Mesothelial cell of epicardium (in vitro differentiated cells): ENCODE measurements at places on chromosomes 2 and 18. TPM values are rescaled to one million over a fixed set of nuclear protein-coding genes. Genes with fewer than 3 reads are reported as not detected.

RPRD1A gene
- total RNA-seq, result 66.0 to 68.2 TPM (median 67.0 TPM) in 3 replicates

HRH4 gene
- 0.07 TPM in 1 of 3 replicates, not detected in the others for total RNA-seq

- peaks cover 2% of the 10 kb centered on the region for H3K36me3 ChIP-seq
- no peak overlapping the region for H3K4me3 ChIP-seq
- DNase-seq, result no peak
- no peaks in the 10 kb centered on the region for H3K27me3 ChIP-seq
- H3K27ac ChIP-seq, result no peak overlapping the region
Measured at GRCh38 chr2:28273751-28274150, 118.9 kb upstream of the FOSL2 start.

DNA sequence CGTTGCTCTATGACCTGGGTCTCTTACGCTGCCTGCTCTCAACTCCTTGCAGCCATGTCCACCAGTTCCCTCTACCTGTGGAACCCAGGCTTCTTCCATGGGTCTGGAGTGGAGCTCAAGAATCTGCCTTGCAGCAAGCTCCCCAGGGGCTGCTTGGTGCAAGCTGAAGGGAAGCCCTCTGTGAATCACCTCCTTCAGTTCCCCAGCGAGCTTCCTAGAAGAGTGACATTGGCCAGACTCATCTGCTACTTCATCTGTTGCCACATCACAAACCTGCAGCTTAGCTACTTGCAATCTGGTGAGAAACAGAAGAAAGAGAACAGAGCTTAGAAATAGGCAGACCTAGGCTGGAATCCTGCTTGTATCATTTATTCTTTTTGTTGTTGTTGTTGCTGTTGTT is 9.8 kb upstream of the EFR3B start:
- H3K27ac ChIP-seq, result no peak overlapping the region
- H3K4me3 ChIP-seq, result no peak overlapping the region
- no peak for DNase-seq
- no peaks in the 10 kb centered on the region for H3K36me3 ChIP-seq

DNA sequence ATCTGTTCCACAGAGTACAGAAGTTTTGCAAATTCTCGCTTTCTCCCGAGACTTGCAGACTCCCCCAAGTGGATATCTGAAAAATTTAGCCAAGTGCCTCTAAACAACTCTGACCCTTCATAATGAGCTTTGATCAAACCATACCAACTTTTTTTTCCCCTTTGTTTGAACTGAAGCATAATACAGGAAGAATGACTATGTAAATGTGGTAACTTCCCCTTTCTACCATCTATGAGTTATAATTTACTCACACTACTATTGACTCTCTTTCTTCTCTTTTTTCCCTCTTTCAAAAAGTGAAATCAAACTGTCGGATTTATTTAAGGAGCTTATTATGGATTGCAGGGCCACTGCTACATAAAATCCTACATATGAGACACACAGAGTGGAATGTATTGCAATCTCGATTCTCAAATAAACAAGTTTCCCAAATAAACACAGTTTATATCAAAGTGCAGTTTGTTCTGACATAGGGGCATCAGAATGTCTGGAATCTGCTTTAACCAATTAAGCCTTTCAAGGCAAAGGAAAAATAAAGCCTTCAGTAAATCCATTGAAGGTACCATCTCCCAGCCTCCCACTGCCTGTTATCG is 1.4 kb upstream of the ZNF804A start:
- peak overlapping the region; percentile 81 for H3K4me3 ChIP-seq
- no peak for DNase-seq
- H3K27ac ChIP-seq, result peak overlapping the region; percentile 88
- peaks cover 27% of the 10 kb centered on the region for H3K4me1 ChIP-seq
- H3K36me3 ChIP-seq, result no peaks in the 10 kb centered on the region

DNA sequence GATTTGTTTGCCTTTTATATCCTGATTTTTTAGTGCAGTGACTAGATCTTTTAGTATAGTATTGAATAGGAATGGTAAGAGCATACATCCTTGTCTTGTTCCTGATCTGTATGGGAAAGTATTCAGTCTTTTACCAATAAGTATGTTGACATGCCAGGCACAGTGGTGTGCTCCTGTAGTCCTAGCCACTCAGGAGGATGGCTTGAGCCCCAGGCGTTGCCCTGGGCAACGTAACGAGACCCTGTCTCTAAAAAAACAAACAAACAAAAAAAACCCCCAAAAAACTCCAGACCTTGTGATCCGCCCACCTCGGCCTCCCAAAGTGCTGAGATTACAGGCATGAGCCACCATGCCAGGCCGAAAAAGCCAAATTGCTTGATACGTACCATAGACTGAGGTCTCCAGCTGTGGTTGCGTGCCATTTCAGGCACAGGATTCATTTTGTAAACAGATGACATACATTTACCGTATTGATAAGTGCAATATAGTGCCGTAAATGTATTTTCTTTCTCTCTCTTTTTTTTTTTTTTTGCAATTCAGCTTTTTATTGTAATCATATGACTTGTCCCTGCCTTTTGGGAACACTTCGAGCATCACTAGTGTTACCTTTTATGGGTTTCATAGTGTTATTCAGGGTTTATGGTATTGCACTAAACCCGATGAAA is 18.5 kb downstream of the BIRC6 start:
- no peak overlapping the region for H3K4me3 ChIP-seq
- peaks cover 15% of the 10 kb centered on the region for H3K36me3 ChIP-seq
- DNase-seq, result no peak
- H3K4me1 ChIP-seq, result peaks cover 3% of the 10 kb centered on the region
- no peaks in the 10 kb centered on the region for H3K27me3 ChIP-seq

DNA sequence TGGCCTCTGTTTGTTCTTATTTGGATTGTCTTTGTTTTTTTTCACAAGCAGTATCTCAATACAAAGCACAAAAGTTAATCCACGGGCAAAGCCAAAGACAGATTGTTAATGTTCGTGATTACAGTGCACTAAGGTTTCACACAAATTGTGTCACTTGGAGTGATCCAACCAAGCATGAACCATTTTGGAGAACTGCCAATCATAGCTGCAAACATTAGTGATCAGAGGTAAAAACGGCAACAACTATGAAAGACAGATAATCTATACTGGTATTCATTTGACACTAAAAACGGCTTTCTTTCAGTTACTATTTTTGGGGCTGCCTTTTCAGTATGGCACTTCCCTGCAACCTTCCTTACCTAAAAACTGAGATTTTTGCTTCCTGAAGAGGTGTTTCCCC is 213.1 kb upstream of the GULP1 start:
- no peak for DNase-seq
- no peak overlapping the region for H3K27ac ChIP-seq
- H3K4me3 ChIP-seq, result no peak overlapping the region
- no peaks in the 10 kb centered on the region for H3K4me1 ChIP-seq
- H3K27me3 ChIP-seq, result no peaks in the 10 kb centered on the region

GRCh38 chr2:128573531-128573930 is 254.9 kb upstream of the HS6ST1 start:
- DNase-seq, result no peak
- no peak overlapping the region for H3K27ac ChIP-seq
- H3K36me3 ChIP-seq, result no peaks in the 10 kb centered on the region
- no peak overlapping the region for H3K4me3 ChIP-seq

SPHKAP gene
- total RNA-seq, result not detected in 3 replicates

DNA sequence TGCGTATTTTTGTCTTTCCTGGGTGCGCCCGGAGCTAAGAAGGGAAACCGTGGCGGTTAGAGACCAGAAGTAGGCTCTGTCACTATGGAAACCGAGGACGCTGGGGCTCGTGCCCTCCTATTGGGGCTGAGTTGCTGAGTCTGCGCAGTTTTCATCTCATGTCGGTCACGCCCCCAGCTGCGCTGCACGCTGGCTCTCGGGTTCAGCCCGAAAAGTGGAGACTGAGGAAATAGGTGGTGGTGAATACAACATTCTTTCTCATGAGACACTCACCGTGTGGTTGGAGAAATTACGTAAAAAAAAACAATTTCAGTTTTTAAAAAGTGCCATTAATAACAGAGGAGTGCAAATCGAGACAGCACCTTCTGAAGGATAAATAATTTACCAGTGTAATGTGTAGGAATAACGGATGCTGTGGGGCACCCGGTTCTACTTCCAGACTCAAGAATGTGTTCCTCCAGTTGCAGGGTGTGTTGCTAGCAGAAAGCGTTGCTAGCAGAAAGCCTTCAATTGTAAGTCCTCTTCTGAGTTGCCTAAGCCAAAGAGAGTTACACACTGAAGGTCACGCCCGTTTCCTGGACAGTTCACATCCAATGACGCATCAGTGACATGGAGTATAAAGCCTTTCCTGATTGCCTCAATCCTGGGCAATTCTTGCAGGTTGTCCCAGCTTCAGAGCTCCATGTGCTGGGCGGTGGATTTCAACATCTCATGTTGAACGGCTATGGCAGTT is 20.4 kb upstream of the CXXC1 start:
- no peaks in the 10 kb centered on the region for H3K36me3 ChIP-seq
- H3K27me3 ChIP-seq, result peaks cover 8% of the 10 kb centered on the region
- DNase-seq, result peak; percentile 78
- no peak overlapping the region for H3K27ac ChIP-seq

DNA sequence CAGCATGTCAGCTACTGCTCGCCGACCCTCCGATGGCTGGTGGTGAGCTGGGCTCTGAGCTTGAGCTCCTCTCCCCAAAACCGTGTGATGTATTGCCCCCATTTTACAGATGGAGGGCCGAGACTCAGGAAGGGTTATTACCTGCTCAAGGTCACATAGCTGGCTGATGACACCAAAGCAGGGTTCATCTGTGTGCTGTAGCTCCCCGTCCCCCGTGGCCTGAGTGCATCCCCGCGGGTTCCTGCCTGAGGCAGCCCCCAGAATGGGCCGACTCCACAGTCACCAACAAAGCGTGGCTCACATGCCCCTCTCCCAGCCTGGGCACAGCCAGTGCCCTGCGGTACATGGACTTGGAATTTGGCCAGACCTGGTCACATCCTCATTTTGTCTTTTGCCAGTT is 198.6 kb downstream of the TFCP2L1 start:
- H3K4me3 ChIP-seq, result no peak overlapping the region
- DNase-seq, result no peak
- H3K27ac ChIP-seq, result no peak overlapping the region
- peaks cover 17% of the 10 kb centered on the region for H3K27me3 ChIP-seq
- H3K36me3 ChIP-seq, result no peaks in the 10 kb centered on the region

GRCh38 chr2:113962692-113963480 is 73.0 kb downstream of the ACTR3 start:
- no peak for DNase-seq
- no peaks in the 10 kb centered on the region for H3K27me3 ChIP-seq
- no peak overlapping the region for H3K4me3 ChIP-seq
- H3K36me3 ChIP-seq, result peaks cover 2% of the 10 kb centered on the region
- H3K27ac ChIP-seq, result no peak overlapping the region
- peaks cover 11% of the 10 kb centered on the region for H3K4me1 ChIP-seq

- no peak for DNase-seq
- no peak overlapping the region for H3K27ac ChIP-seq
- H3K4me1 ChIP-seq, result no peaks in the 10 kb centered on the region
- H3K4me3 ChIP-seq, result no peak overlapping the region
- H3K36me3 ChIP-seq, result peaks cover 30% of the 10 kb centered on the region
- H3K27me3 ChIP-seq, result no peaks in the 10 kb centered on the region
Measured at GRCh38 chr2:171747371-171747770, 60.1 kb downstream of the DYNC1I2 start.

GRCh38 chr2:188975497-188976102 is 1.4 kb downstream of the COL3A1 start:
- peak overlapping the region; percentile 98 for H3K27ac ChIP-seq
- H3K36me3 ChIP-seq, result peaks cover 6% of the 10 kb centered on the region
- H3K27me3 ChIP-seq, result no peaks in the 10 kb centered on the region
- peaks cover 47% of the 10 kb centered on the region for H3K4me1 ChIP-seq

MALL gene
- total RNA-seq, result 4.8 to 5.4 TPM (median 4.9 TPM) in 3 replicates

DNA sequence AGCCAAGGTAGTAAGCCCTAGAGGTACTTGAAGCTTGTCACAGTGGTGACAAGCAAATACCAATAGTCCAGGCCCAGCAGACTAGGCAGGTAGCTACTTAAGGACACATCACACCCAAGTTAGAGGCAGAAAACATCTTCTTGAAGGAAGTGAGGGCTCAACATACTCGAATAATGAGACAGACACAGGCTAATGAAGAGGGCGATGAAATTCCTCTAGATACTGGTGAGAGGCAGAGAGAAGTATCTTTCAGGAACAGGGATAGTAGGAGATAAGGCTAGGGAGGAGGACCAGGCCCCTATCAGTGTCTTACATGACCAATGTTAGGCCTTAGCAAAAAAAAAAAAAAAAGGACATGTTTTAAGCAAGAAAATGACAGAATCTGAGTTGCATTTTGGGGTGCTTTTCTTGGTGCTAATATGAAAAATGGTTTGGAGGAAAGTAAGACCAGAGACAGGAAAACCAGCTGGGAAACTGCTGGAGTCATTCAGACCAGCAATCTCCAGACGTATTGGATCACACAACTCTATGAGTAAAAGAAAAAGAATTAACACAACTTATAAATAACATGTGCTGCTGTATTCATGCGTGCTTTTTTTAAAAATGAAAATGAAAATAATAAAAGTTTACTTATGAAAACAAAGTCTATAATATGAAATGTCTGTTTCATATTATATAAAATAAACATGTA is 37.7 kb downstream of the COBLL1 start:
- peaks cover 3% of the 10 kb centered on the region for H3K36me3 ChIP-seq
- peaks cover 32% of the 10 kb centered on the region for H3K4me1 ChIP-seq
- H3K27ac ChIP-seq, result peak overlapping the region; percentile 78
- no peaks in the 10 kb centered on the region for H3K27me3 ChIP-seq
- no peak overlapping the region for H3K4me3 ChIP-seq

SULT1C2 gene
- total RNA-seq, result 0.05 to 0.13 TPM in 2 of 3 replicates, not detected in the other

GRCh38 chr2:207151048-207151447 is 14.7 kb downstream of the KLF7 start:
- no peak for DNase-seq
- no peak overlapping the region for H3K27ac ChIP-seq
- no peaks in the 10 kb centered on the region for H3K36me3 ChIP-seq
- no peak overlapping the region for H3K4me3 ChIP-seq

- H3K4me3 ChIP-seq, result no peak overlapping the region
- DNase-seq, result no peak
- H3K27ac ChIP-seq, result no peak overlapping the region
- no peaks in the 10 kb centered on the region for H3K27me3 ChIP-seq
Measured at GRCh38 chr18:58635891-58636290, 7.0 kb upstream of the ALPK2 start.

DNA sequence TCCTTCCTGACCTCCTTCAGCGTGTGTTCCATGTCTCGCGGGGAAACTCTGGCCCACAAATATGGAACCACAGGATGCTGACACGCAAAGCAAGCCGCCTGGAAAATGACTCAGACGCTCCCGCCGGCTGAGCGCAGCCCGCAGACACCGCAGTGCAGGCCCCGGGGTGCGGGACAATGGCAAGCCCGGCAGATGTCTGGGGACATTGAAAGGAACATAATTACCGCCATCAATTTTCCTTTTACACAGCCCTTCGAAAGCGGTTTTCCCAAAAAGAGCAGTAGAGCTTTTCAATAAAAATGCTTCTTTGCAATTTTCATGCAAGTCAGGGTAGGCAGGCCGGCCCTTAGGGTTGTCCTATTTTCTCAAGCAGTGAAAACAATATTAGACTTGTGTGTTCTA is 159.2 kb upstream of the SH3BP4 start:
- no peak overlapping the region for H3K27ac ChIP-seq
- no peaks in the 10 kb centered on the region for H3K36me3 ChIP-seq
- H3K27me3 ChIP-seq, result peaks cover 18% of the 10 kb centered on the region
